ENCODE measurements at places on chromosomes 1 and 21. TPM values are rescaled to one million over a fixed set of nuclear protein-coding genes. Genes with fewer than 3 reads are reported as not detected.

Gene MAP7D1
- 265 TPM for total RNA-seq

Gene PCP4
- not detected for total RNA-seq

Gene PLD5
- total RNA-seq: not detected

- DNase-seq: no peak
Observed at GRCh38 chr1:177054542-177054941, 110.0 kb downstream of the ASTN1 start.

GRCh38 chr21:37139902-37140301 lies 66.8 kb downstream of the TTC3 start:
- peak; percentile 55 for DNase-seq

Gene CSF1
- total RNA-seq: 92.8 TPM

Gene GJA9
- total RNA-seq: not detected

DNA sequence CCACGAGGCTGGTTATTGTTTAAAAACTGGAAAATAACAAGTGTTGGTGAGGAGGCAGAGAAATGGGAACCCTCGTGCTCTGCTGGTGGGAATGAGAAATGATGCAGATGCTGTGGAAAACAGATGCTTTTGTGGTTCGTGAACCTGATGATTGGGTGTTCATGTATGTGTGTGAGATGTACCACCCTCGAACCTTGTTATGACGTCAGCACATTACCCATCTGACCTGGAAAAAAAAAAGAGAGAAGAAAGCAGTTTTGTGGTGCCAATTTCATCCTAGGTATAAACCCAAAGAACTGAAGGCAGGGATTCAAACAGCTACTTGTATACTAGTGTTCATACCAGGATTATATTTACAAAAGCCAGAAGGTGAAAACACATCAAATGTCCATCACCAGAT lies 6.4 kb upstream of the CFAP107 start:
- no peak for DNase-seq

DNA sequence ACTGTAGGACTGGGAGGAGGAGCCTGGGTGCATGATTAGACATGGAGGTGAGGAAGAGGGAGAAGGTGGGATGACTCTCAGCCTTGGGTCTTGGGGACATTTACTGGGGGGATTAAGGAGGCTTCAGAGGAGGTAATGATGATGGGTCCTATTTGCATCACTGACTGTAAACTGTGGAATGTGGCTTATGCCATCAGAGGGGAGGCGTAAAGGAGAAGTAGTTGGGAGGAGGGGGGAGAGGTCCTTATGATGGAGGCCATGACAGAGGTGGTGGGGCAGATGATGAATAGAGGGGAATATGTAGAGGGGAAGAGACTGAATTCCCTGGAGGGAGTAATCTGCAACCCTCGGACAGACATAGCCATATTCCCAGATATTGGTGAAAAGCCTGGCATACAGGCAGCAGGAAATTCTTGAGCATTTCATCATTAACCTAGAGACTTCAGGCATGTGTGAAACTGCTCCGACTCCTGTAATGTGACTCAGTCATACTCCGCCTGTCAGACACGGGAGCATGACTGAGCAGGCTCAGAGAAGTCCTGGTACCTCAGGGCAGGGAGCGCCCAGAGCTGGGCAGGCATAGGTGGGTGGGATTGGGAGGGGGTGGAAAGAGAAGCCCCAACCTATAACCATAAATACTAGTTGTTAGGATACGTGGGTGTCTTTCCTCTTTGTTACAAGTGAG lies 8.0 kb upstream of the LCE5A start:
- DNase-seq: peak; percentile 76

DNA sequence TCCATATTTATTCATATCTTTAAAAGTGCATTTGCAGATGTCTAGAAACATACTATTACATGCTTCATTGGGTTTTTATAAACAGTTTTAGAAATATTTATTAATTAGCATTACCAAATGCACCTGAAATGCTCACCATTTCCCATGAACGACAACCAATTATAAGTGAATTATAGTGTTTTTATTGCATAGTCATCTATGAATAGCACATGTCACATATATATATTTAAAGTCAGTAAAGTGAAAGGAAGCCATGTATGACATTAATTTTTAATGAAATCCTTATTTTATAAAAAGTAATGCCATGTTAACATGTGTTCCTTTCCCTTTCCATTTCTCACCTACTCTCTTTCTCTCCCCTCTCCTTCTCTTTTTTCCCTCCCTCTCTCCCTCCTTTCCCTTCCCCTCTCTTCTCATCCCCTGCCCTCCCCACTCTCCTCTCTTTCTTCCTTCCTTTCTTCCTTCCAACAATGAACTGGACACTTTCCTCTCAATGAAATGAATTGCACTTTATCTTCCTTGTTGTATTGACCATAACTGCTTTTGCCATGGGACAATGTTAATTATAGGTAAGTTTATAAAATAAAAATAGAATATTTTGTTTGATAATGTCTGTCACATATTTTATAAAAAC lies 179.3 kb downstream of the NCAM2 start:
- DNase-seq: no peak
